ENCODE measurements at places on chromosomes 11 and 22. TPM values are rescaled to one million over a fixed set of nuclear protein-coding genes. Genes with fewer than 3 reads are reported as not detected.

RAB3IL1 gene
- 32.2 TPM for total RNA-seq

DNA sequence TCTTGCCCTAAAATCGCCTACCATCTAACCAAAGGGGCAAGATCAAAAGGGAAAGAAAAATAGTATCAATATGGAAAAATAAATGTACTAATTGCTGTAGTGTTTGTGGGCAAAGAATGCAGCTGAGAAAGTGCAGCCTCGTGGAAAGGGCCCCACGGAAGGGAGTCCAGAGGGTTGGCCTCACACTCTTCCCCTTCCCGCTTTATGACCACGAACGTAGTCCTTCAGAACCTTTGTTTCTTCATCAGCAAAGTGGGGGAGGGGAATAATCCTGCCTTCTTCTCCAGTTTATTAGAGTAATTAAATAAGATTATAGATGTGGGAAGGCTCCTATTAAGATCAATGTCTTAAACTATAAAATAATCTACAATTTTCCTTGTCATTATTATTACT is 41.0 kb downstream of the FLI1 start:
- no peak for DNase-seq

DNA sequence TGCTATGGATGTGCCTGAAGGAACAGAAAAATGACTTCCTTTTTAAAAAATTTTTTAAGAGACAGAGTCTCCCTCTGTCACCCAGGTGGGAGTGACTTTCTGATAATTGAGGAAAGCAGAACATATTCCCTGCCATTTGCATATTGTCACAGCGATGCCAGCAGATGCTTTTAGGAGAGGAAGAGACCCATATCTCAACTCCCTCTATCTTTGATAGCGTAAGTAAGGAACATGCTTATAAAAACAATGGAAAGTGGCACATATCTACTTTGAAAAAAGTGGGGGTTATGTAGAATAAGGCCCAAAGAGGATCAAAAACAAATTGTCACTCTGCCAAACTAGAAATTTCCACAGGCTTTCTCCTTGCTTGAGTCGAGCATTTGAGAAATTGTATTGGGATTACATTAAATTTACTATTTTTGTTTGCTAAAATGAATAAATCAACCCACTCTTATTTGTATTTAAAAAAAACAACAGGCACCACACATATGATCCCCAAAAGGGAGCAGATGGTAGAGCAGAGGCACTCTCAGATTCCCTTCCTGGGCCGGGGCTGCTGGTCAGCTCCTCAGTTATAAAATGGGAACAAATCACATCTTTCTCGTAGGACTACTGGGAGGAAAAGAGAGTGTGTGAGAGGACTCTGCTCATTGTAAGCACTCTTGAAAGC is 68.8 kb upstream of the TSPAN18 start:
- DNase-seq: no peak

DNA sequence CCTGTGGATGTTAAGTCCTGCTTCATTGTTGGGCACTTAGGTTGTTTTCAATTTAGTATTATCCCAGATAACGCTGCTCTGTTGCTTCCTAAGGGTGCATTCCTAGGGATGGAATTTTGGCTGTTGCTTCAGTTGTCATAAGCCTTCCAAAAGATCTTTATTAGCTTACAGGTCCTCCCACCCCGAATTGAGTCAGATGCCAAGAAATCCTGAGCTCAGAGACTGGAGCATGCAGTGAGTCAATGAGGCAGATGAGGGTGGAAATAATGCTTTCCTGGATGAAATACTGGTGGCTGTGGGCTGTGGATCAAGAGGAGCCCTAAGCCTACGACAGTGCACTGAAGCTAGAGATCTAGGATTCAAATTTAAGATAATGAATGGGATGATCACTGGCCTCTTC is 10.7 kb upstream of the IL18BP start:
- DNase-seq: no peak

DNA sequence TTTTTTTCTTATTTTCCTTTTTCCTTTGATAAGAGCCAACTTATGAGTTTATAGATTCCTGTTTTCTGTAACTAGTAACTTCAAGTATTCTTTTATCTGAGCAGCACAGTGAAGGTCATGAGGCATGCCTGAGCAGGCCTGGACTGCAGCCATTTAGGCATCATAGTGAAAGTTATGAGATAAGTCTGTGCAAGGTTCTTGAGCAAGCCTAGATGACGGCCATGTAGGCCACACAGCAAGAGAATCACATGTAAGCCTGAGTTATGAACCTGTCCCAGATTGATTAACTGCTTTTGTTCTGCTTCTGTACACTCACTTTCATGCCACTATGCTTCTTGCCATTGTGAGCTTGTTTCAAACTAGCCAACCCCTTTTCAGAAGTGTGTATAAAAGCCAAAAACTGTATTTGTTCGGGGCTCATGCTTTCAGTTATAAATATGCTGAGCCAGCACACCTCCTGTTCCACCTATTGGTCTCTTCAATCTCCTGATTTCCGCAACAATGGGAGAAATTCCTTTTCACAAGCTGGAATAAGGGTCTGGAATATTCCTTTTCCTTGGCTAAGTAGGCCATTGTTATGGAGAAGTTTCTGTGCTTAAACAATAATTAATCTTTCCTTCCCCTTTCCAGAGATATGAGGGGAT is 745.7 kb downstream of the FAM181B start:
- DNase-seq: no peak
